Esophagus squamous epithelium (tissue), 5 donors: ENCODE measurements at places on chromosomes 11 and 22.

DNA sequence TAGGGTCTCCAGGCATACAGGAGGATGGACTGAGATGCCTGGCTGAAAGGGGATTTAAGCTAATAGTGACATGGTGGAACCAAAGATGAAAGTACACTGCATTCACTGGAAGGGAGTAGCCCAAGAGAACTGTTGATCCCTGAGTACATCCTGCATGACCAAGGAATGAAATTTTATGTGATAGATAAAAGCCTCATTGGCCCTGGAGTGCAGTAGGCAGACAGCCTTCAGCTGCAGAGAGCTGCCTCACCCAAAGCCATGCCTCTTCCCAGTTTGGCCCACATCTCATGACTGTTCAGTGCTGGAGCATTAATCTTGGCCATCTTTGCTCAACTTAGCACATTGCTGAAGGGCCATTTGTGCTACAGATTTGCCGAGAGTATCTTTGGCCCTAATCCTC lies 8.0 kb downstream of the KDM4E start:
- no peak for DNase-seq

DNA sequence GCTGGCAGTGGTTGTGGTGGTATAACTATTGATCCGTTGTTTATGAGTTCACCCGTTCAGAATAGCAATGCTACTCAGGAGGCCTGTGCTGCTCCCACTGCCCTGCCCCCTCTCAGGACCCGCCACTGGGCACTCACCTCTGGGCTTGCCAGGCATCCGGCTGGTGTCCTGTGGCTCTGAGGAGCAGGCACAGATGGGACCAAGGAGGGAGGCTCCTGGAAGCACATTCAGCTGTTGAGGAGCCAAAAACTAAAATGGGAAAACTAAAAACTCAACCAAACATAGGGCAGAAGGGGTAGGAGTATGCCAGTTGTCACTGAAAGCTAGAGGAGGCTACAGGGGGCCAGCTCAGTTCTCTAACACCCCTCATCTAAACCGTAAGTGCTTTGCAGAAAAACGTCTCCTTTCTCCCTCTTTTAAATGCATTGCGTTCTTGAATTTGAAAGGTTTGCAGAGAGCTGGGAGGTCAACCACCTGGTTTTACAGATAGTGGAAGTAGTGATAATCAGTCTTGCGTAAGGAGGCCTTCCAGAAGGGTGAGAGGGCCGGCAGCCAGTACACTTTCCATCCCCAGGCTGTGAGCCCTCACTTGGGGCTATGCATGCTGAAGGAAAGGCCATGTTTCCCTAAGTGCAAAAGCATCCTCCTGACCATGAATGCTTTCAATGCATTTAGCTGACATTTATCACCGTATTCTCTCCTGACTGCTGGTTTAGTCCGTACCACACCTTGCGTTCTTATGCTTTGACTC lies 547.4 kb downstream of the NTM start:
- DNase-seq: no peak

DNA sequence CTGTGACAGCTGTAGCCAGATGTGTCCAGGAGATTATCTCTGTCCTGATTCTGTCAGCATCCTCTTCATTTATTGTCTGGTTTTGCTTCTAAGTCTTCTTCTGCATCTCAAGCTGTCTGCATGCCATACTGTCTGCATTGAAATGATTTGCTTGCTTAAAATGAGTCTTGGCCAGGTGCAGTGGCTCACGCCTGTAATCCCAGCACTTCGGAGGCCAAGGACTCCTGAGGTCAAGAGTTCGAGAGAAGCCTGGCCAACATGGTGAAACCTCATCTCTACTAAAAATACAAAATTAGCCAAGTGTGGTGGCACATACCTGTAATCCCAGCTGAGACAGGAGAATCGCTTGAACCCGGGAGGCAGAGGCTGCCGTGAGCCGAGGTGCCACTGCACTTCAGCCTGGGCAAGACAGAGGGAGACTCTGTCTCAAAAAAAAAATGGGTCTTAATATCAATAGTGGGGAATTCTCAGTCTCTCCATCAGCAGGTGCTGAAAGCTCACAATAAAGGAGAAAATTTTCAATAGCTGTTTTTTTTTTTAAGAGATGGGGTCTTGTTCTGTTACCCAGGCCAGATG lies 39.2 kb upstream of the AMPD3 start:
- no peak for DNase-seq

DNA sequence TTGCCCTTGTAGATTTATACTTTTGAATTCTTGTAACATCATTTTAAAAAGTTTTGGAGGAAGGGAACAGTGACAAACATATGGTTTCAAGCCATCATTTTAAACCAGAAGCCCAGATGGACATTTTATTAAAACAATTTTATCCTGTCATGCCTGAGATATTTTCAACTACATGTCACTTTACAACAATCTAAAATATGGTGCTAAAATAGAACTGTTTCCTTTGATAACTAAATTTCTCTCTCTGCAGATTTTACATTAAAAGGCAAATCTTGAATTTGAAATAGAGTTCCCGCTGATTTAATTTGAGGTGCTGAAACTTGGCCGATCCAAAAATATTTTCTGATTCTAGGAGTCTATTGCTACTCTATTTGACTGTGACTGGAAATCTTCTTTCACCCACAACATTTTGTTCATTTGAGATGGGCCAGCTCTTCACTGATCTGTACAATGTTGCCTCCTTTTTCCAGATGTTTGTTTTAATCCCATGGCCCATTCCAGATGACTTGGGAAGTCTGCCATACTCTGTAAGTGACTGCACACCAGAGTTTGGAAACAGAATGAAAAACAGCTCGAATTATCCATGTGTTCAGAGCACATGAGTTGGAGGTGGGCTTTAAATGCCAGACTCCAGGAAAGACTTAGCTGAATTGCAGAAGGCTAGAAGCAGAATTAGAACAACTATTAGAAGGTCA lies 402.5 kb downstream of the TMEM135 start:
- no peak for DNase-seq

GRCh38 chr11:19953909-19954308 lies 206.4 kb downstream of the DBX1 start:
- no peak for DNase-seq

GRCh38 chr11:63922673-63923192 lies 5.8 kb upstream of the RCOR2 start:
- no peak for DNase-seq

DNA sequence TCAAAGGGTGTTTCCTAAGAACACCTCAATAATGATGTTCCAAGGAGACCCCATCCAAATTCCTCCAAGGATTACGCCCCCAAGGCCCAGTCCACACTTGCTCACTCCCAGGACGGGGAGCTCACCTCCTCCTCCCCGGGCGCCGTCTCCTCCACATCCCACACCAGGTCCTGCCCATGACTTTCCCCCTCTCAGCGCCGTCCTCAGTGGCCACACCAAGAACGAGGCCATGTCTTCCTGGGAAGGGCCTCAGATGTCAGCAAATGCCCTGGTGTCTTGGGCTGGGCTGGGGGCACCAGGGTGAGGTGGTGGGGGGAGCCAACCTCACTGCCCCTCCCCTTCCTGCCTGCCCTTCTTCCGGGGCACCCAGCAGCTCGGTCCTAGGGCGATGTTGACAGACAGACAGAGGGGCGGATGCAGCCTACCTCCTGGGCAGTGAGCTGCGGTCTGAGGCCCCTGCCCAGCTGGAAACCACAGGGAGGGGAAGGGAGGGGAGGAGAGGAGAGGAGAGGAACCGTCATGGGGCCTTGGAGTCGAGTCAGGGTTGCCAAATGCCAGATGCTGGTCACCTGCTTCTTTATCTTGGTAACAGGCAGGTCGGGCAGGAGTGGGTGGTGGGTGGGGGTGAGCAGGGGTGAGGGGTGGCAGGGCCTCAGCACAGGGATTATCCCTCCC lies at the start of the genes C11orf21 and TSPAN32:
Gene C11orf21 (minus strand): TSS at position 288 of the 675 bp plus-strand sequence. CDS start 110 bp downstream, at position 178.
Gene TSPAN32 (plus strand): TSS at position 383 of the 675 bp plus-strand sequence. CDS start 137 bp downstream, at position 520.
- DNase-seq: no peak

GRCh38 chr22:38213319-38213989 lies 11.7 kb downstream of the MAFF start:
- no peak for DNase-seq

DNA sequence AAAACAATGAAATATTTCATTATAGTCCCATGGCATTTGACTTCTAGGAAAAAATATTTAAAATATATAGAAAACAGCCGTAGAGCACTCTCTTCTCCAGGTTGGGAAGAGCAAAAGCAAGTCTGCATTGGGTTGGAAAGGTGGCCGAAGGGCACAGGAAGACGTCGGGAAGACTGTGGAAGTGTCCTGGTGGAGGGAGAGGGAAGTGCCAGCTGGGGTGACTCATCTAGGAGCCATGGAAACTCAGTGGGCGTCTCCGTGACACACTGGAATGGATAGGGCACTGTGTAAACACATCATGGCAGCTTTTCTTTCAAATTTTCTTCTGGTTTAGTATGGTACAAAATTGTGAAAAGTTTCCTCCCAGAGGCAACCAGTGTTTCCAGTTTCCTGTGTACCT lies 12.7 kb downstream of the GTPBP1 start:
- no peak for DNase-seq

DNA sequence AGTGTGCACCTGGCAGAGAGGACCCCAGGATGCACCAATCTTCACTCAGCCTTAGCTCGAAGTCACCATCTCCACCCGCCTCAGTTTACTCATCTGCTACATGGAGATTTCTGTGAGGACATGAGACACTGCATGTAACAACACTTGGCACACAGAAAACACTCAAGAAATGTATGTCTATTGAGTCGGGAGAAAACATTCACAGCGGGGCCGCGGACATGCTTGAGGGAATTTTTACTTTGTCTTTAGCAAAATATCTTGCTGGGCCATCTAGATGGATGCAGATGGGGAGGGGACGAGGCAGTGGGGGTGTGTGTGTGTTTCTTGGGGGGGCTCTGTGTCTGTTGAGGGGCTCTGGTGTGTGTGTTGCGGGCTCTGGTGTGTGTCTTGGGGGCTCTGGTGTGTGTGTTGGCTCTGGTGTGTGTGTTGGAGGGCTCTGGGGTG lies 28.4 kb upstream of the RFPL3 start:
- DNase-seq: no peak

DNA sequence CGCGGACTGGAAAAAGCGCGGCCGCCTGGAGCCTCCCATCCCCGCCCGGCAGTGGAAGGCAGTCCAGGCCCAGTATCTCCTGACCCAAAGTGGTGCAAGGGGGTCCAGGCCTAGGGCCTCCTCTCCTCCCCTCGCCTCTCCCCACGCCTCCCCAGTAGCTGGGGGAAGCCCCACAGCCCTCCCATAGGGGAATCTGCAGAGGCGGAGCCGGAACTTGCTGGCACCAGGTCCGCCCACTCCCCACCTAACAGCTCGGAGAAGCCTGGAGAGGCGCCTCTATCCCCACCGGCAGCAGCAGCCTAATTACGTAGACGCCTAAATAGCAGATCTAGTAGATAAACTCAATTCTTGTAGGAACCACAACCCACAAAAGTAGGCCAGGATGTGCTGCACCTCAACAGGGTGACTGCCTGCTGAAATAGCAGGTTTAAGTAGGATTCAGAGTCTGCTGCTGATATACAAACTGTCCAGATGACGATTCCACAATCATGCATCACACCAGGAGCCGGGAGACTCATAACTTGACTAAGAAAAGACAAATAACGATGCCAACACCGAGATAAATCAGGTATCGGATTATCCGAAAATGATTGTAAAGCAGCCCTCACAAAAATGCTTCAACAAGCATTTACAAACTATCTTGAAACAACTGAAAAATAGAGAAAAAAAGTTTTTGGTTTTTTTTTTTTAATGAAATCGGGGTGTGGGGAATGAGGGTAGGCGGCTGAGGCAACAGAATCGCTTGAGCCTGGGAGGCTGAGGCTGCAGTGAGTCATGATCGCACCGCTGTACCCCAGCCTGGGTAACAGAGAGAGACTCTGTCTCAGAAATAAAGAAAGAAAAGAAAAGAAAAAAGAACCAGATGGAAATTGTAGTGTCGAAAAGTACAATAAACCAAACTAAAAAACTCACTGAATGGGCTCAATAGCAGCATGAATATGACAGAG lies 11.4 kb upstream of the BRD1 start:
- DNase-seq: no peak

DNA sequence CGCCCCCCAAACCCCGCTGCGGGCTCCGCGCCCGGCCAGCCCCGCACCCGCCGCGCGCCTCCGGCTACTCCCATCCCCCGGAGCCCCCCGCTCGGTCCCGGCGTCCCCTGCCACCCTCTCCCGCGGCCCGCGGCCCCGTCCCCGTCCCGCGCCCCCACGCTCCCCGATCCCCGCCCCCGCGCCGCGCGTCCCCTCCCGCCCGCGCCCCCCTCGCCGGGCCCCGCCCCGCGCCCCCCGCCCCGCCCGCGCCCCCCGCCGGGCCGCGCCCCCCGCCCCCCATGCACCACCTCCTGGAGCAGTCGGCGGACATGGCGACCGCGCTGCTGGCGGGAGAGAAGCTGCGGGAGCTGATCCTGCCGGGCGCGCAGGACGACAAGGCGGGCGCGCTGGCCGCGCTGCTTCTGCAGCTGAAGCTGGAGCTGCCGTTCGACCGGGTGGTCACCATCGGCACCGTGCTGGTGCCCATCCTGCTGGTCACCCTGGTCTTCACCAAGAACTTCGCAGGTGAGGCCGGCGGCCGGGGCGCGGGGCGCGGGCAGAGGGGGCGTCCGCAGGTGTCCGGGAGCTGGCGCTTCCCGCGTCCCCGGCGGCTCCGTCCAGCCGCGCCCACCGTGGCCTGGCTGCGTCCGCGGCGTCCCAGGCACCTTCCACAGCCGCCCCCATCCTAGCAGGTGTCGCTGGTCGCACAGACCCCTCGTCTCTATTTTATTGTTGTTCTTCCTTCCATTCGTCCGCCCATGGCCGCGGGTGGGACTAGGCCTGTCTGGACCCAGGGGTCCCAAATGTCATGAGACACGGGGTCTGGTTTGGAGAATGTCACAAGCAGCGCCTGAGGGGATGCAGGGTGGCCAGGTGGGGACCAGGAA lies at the start of gene PANX2:
Gene PANX2 (plus strand): TSS at position 279 of the 866 bp plus-strand sequence. CDS start 0 bp downstream, at position 279.
- DNase-seq: no peak

- no peak for DNase-seq
Observed at GRCh38 chr11:122593473-122594420, 61.8 kb upstream of the UBASH3B start.

- no peak for DNase-seq
Observed at GRCh38 chr22:18024276-18024939, at the start of gene MICAL3. Gene MICAL3 (minus strand): TSS chr22:18024561. CDS start chr22:17906812, 117,749 bp downstream.

DNA sequence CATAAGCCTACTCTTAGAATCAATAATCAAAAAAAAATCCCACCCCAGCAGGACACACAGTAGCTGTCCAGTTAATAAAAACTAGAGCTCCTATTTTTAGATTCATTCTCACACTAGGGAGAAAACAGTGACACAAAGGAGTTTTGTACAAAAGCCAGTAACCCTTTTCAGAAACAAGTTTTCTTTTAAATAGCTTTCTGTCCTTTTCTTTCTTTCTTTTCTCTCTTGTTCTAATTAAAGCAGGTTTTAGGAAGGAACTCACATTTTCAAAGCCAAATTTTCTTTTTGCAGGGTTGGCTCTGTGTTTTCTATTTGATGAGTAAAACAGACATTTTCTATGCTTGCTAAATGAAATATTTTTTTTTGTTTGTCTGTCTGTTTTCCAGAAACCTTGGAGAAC lies 1390.7 kb downstream of the FAM181B start:
- DNase-seq: no peak
